ENCODE measurements at places on chromosomes 6 and 20.
A peak's percentile ranks its signal among the peaks of the same experiment; 100 is the strongest.

- no peak for DNase-seq
Measured at GRCh38 chr20:18005170-18005989, 36.6 kb downstream of the MGME1 start.

- no peak for DNase-seq
Measured at GRCh38 chr20:3221398-3222226, 12.3 kb downstream of the ITPA start.

GRCh38 chr6:79605968-79606764, 25.0 kb upstream of the SH3BGRL2 start:
- DNase-seq: no peak

GRCh38 chr20:61118429-61119224, 133.4 kb upstream of the CDH4 start:
- no peak for DNase-seq

DNA sequence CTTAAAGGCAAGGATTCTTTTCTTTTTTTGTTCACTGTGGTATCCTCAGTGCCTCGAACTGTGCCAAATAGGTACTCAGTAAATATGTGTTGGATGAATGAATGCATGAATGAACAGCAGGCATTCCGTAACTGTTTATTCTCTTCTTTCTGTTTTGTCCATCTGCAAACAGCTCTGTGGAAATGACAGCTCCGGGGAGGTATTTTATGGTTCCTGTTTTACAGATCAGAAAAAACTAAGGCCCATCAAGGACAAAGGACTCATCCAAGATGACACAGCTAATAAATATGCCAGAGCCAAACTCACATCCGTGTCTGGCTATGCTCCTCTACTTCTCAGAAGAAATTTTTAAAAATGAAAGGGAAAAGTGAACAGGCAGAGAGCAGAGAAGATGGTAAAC, 21.0 kb downstream of the JPH2 start:
- no peak for DNase-seq

DNA sequence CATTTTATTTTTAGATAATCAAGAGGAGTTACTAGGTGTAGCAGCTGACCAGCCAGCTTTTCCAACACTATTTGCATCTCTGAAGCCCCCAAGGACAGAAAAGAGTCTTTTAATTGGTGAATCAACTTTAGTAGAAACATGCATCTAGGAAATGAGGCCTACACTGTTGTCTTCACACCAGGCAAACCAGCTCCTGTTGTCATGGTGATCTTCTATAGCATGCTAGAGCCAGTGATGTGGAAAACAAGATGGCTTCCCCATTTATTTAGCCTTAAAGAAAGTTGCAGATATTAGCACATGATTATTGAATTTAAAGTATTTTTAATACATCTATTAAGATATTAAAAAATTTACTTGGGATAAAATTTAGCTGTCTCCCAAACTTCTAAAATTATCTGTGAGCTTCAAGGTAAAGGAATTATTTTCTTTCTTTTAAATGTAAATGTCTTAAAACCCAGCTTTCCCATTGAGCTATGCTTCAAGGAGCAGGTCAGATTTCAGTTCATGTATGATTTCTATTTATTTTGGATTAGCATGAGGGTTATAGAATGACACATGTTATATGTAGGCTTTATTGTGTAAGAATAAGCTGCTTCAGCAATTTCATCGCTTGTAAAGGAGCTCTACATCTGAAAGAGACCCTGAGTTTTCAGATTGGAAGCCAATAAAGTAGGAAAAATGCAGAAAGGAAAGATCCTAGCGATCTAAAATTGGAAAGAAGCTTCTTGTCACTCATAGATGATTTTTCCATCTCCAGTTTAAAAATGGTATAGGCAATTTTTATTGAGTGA, 564.9 kb upstream of the CITED2 start:
- no peak for DNase-seq

DNA sequence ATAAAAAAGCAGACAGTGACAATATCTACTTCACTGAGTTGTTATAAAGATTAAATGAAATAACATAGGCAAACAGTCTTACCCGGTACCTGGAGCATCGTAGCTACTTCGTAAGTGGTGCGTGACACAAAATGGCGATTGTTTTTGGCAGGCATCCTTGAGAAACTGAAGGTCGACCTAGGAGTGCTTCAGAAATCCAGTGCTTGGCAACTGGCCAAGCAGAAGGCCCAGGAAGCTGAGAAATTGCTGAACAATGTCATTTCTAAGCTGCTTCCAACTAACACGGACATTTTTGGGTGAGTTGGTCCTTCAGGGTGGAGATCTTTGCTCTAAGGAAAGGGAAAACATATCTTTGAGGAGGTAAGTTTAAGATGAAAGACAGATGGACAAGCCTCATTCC, 4.8 kb downstream of the BPIFA2 start:
- DNase-seq: no peak

DNA sequence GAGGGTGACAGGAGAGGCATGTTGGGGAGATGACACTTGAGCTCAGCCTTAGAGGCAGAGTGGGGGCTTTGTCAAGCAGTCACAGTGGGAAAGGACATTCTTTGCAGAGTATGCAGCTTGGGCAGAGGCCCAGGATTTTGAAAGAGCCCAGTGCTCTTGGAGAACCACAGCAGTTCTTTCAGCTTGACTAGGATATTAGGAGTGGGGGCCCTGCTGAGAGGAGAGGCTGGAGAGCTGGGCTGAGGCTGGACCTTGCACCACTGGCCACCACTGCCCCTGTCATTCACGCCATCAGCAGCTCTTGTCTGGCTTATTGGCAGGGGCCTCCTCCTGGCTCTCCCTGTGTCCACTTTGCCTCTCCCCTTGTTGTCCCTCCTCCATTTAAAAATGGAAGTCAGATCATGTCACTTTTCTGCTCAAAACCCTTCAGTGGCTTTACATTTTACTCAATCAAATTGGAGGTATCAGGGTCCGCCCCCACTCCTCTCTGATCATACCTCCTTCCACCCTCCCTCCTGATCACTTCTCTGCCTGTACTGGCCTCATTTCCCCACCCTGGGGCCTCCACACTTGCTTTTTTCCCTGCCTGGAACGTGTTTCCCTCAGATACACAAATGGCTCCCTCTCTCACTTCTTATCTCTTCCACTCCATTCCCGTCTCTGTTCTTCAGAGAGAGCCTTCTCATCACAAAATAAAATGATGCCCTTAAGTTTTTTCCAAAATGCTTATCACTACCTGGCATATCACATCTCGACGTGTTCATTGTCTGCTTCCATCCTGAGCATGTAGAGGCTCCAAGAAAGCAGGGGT, 10.5 kb downstream of the MANBAL start:
- no peak for DNase-seq

GRCh38 chr6:79241228-79241627, 6.7 kb upstream of the HMGN3 start:
- no peak for DNase-seq

DNA sequence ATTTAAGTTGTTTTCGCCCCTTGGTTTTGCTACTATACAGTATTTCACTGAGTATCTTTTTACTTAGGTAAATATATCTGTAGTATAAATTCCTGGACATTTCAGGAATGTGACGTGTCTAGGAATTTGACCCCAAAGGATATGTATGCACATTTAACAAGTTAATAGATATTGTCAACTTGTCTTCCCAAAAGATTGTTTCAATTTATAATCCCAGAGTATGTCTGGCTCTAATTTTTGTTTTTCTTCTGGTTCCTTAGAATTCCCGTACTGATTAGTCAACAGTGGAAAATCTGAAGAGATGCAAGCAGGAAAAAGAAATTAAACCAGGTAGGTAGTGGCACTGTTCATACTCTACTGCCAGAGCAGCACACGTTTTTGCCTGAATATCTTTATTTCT, 7.2 kb downstream of the PKIG start:
- no peak for DNase-seq

DNA sequence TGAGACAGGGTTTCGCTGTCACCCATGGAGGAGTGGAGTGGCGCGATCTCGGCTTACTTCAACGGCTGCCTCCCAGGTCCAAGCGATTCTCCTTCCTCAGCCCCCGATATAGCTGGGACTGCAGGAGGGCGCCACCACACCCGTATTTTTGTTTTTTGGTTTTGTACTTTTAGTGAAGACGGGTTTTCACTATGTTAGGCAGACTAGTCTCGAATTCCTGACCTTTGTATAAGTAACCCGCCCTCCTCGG, 115.4 kb upstream of the BTN3A2 start:
- no peak for DNase-seq

DNA sequence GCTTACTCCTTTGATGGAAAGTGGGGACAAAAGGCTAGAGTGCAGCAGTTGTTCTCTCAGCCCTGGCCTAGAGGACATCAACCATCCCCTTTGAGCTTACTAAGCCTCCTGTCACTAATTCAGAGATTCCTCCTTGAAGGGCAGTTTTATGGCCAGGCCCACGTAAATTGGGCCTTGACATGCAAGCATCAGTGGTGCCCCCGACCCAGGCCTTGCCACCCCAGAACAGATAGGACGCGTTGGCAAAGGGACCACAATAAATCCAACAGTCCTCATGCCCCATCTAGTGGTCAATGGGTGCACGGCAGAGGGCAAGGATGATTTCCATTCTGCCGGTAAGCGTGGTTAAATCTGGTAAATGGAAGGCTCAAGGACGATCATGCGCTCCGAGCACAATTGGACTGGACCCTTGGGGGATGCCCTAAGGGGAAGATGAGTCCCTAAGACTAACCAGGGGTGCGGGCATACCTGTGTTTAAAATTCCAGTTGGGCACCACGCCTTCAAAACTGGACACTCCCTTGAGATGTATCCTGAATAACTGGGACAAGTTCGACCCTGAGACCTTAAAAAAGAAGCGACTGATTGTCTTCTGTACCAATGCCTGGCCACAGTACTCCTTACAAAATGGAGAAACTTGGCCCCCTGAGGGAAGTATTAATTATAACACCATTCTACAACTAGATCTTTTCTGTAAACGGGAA, 32.6 kb downstream of the CEP85L start:
- DNase-seq: peak; percentile 77

GRCh38 chr6:95087394-95088097, 489.8 kb upstream of the MANEA start:
- no peak for DNase-seq

DNA sequence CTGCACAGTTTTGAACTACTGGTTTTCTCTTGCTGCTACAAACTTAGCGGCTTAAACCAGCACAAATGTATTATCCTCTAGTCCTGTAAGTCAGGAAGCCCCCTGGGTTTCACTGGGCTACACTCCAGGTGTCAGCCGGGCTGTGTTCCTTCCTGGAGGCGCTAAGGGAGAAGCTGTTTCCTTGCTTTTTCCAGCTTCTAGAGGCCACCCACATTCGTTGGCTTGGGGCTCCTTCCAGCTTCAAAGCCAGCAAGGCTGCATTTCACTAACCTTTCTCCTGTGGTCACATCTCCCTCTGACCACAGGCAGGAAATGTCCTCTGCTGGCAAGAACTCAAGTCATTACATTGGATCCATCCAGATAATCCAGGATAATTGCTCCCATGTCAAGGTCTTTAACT, 350.6 kb upstream of the PLCB4 start:
- DNase-seq: no peak

DNA sequence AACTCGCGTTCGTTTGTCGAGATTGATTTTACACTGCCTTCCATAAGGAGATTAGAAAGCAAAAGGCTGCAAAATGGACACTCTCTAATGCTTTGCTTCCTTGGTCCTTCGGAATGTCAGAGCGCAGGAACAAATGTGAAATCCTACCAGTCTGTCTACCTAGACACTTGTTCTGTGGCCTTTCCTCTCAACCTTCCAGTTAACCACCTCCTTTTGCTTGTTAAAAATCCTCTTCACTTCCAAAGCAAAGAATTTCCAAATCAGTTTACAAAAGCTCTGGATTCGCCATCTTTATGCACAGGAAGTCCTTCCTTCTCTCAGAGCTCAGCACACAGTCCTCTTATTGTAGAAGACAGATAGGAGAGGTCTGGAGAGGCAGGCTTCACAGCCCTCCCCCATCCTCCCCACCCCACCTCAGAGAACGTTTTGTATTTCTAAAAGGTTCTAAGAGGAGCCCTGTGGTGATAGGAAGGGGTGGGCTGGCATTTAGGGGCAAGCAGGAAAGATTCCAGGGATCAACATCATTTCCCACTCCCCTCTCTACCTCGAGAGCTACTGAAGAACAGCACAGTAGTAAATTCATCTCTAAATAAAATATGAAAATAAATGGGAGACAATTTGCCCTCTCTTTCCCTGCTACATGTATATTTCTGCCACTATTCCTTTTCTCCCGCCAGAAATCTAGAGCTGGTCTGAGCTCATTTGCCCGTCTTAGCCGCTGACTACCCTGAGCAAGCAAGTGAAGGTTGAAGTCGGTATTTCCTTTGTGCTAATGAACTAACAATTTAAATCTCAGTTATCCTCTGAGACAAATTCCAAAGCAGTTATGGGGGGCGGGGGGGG, 18.9 kb downstream of the TFAP2A start:
- DNase-seq: no peak

- DNase-seq: peak; percentile 28
Measured at GRCh38 chr20:19212821-19213502, 520 bp downstream of the SLC24A3 start.

GRCh38 chr6:52209770-52210169, 23.6 kb downstream of the IL17A start:
- DNase-seq: no peak

GRCh38 chr6:19552588-19552987, 284.6 kb upstream of the ID4 start:
- DNase-seq: no peak

GRCh38 chr20:10316582-10316981, 98.0 kb downstream of the SNAP25 start:
- peak; percentile 21 for DNase-seq

- DNase-seq: no peak
Measured at GRCh38 chr20:57595041-57596030, 24.9 kb downstream of the ZBP1 start.

GRCh38 chr20:25224941-25225340, 22.9 kb upstream of the PYGB start:
- no peak for DNase-seq

GRCh38 chr6:42907336-42907735, 8.5 kb upstream of the PTCRA start:
- no peak for DNase-seq

GRCh38 chr20:57589123-57589727, 28.3 kb downstream of the PCK1 start:
- DNase-seq: no peak

DNA sequence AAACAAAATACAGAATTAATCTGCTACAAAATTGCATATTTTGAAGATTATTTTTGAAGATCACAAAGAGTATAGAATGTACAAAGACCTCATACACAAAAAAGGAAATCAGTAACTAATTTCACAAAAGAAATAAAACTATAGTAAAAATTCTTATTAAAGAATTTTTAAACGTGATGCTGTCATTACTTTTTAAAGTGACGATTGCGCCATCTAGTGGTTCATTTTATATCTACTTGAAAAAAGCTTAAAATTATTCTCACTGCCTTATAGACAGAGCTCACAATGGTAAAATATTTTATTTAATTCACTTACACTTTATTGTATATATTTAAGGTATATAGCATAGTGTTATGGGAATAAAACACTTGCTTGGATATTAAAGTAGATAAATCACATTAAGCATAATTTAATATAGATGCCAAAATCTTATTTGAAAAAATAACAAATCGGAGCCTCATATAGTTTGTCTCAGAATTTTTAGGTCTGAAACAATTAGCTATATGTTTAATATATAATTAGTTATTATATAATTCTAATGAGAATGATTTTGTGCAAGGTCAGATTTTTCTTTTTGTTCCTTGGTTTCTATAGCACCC, 128.8 kb downstream of the PHF3 start:
- DNase-seq: no peak
